ENCODE measurements at places on chromosomes 3 and 15. TPM values are rescaled to one million over a fixed set of nuclear protein-coding genes. Genes with fewer than 3 reads are reported as not detected.

GABRB3 gene
- 3.9 TPM for total RNA-seq

TMCO5A gene
- not detected for total RNA-seq

GRCh38 chr15:98875309-98875708 lies 132.3 kb downstream of the PGPEP1L start:
- DNase-seq, result no peak

- DNase-seq, result no peak
Measured at GRCh38 chr15:88956906-88957305, 43.7 kb upstream of the MFGE8 start.

- no peak for DNase-seq
Measured at GRCh38 chr15:36544518-36545466, 34.6 kb upstream of the CDIN1 start.
